ENCODE measurements at places on chromosomes 16 and 17. TPM values are rescaled to one million over a fixed set of nuclear protein-coding genes. Genes with fewer than 3 reads are reported as not detected.

Gene CBFA2T3
- total RNA-seq: 18.5 TPM

Gene RPS6KB1
- total RNA-seq: 18.3 TPM

Gene MYO15A
- total RNA-seq: 1.3 TPM

Gene ABCC12
- not detected for total RNA-seq

Gene FSCN2
- total RNA-seq: 2.3 TPM

Gene ABAT
- total RNA-seq: 15.7 TPM

Gene SKAP1
- total RNA-seq: 1.2 TPM

Gene CACNA1G
- total RNA-seq: not detected

Gene ATP2A3
- 154 TPM for total RNA-seq

Gene SEZ6
- total RNA-seq: not detected

Gene PLXDC1
- total RNA-seq: 4.3 TPM

Gene TBC1D28
- total RNA-seq: not detected

Gene CA10
- total RNA-seq: 4.1 TPM

Measured in transverse colon (tissue), 4 donors.